Germinal center (tissue), 1 donor: ENCODE measurements at places on chromosomes 11 and 22.
A peak's percentile ranks its signal among the peaks of the same experiment; 100 is the strongest.

DNA sequence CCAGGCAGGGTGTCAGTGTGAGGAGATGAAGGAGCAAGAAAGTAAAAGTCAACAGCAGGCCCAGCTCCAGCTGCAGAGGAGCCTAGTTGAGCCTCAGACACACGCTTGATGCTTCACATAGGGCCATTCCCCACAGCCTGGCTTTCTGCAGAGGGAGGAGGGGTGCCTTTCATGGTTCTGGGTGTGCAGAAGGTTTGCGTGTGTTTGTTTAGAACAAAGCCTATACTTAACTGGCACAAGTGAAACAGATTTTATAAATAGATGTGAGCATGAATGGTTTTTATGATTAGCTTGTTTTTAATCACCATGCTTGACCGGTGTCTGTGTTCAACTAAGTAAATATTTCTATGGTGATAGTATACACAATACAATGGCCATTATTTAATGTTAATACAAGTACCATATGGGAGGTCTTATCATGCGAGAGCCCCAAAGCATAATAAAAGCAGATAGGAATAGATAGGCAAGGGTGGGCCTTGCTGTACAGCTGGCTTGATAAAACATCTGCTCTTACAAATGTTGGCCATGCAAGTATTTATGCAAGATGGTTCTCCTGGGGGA is 290.2 kb downstream of the ETS1 start:
- DNase-seq = no peak

GRCh38 chr11:6576471-6577373 is 26.7 kb downstream of the RRP8 start:
- DNase-seq = no peak

- DNase-seq = no peak
These were observed 4.2 kb downstream of the PHLDA2 start for GRCh38 chr11:2924821-2925675.

- no peak for DNase-seq
These were observed 31.7 kb downstream of the ADAMTS15 start for GRCh38 chr11:130480186-130480585.

- no peak for DNase-seq
These were observed 44.4 kb upstream of the BARX2 start for GRCh38 chr11:129331217-129331616.

GRCh38 chr11:57547854-57548377 is 10.5 kb downstream of the SMTNL1 start:
- DNase-seq = peak; percentile 55

- DNase-seq = no peak
These were observed 111.3 kb downstream of the SLC17A6 start for GRCh38 chr11:22449441-22449840.

DNA sequence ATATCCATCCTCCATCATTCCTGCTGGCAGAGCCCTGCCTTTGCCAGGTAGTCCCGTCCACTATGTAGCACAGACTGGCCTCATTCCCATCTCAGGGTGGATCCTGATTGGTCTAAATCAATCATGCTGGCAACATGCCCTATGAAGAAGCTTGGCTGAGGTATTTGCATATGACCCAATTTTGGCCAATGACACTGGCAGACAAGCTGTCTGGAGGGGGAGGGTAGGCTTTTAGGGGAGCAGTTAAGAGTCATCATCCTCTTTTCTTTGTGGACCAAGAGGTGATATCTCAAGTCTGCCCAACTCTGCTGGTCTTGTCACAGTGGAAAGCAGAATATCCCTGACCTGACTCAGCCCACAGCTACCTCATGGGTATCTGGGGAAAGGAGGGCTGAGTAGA is 5.1 kb downstream of the CCDC89 start:
- DNase-seq = no peak

DNA sequence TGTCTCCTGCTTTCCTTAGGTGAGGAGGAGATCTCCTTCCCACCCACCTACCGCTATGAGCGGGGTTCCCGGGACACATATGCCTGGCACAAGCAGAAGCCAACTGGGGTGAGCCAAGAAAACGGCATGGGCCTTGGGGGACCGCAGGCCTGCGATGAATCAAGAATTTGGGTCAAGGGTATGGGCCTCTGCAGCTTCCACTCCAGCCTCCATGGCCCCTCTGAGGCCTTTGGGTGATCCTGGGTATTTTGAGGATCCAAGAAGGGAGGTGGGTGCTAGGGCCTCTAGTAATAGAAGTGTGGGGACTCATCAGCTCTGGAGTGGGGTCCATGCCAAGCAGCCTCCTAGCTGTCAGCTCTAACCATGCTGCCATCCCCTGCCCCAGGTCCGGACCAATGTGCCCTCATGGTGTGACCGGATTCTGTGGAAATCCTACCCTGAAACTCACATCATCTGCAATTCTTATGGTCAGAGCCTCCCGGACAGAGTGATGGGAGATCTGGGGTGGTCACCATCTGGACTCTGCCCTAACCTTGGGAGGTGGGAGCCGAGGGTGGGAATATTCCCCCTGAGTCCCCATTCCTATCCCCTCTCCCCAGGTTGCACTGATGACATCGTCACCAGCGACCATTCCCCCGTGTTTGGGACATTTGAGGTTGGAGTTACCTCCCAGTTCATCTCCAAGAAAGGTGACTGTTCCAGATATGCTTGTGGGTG is 8.6 kb downstream of the INPPL1 start:
- no peak for DNase-seq

GRCh38 chr11:113363996-113364641 is 23.5 kb upstream of the ANKK1 start:
- no peak for DNase-seq

GRCh38 chr11:111098091-111098490 is 147.4 kb upstream of the POU2AF2 start:
- DNase-seq = no peak

GRCh38 chr22:32446321-32446720 is 17.9 kb downstream of the BPIFC start:
- no peak for DNase-seq

DNA sequence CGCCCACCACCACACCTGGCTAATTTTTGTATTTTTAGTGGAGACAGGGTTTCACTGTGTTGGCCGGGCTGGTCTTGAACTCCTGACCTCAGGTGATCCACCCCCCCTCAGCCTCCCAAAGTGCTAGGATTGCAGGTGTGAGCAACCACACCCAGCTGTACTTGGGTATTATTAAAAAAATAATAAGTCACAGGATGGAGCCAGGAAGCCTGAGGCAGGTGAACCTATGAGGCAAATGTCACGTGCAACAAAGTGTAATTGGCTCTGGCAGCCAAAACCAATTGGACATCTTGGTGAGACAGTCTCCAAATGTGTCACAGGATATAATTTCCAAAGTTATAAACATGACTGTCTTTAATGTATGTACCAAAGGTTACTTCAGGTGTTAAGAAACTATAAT is 24.0 kb upstream of the MALAT1 start:
- no peak for DNase-seq

- DNase-seq = no peak
These were observed 99.6 kb downstream of the KIAA1671 start for GRCh38 chr22:25051983-25052710.

GRCh38 chr22:41681616-41682015 is 7.1 kb downstream of the SNU13 start:
- DNase-seq = no peak

DNA sequence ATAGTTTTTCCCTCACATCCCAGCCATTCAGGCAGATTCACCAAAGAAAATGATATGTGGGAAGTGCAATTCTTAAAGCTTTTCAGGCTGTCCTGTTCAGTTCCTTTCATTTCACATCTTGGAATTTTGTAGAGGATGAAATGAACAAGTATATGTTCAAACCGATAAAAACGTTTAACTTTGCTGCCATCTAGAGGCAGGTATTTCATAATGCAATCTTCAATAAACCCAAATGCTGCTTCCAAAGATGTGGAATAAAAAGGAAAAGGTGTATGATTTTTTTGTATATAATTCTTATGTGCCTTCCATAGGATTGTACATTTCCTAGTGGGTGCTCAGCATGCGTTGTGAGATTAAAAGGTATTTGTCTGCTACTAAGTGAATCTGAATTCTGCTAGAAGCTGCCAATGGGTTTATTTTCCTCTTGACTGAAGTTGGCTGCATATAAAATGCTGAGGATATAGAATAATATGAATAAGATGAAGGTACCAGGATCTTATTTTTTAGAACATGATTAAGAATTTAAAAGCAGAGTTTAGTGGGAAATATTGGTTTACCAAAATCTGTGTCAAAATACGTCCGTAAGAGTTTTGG is 199.3 kb downstream of the PGR start:
- peak; percentile 4 for DNase-seq

GRCh38 chr11:126547691-126548090 is 192.2 kb downstream of the ST3GAL4 start:
- DNase-seq = no peak

GRCh38 chr11:30128269-30128932 is 102.4 kb upstream of the FSHB start:
- DNase-seq = peak; percentile 13

- no peak for DNase-seq
These were observed 689 bp upstream of the SART1 start for GRCh38 chr11:65960824-65961266.

- DNase-seq = no peak
These were observed 16.8 kb upstream of the TSPAN18 start for GRCh38 chr11:44709966-44710365.

DNA sequence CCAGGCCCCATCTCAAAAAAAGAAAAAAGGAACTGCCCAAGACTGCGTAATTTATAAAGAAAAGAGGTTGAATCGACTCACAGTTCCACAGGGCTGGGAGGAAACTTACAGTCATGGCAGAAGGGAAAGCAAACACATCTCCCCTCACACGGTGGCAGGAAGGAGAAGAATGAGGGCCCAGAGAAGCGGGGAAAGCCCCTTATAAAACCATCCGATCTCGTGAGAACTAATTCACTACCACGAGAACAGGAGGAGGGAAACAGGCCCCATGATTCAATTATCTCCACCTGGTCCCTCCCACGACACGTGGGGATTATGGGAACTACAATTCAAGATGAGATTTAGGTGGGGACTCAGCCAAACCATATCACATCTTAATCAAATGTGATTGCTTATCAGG is 82.2 kb downstream of the BUD13 start:
- no peak for DNase-seq

DNA sequence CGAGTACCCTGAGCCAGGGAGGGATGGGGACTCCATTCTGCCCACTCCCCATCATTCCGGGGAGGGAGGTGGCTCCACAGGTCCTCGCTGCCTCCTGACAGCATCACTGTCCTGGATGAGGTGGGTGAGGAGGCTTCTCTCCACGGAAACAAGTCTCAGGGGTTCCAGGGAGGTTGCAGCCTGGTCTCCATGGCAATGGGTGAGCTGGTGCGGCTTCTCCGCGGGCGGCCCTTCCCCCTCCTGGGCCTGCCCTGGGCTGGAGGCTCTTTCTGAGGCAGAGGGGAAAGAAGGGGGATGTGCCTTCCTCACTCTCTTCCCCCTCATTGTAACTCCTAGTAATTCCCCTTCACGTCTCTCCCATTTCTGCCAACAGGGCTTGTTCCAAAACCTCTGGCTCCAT is 37.1 kb upstream of the PARVG start:
- no peak for DNase-seq

DNA sequence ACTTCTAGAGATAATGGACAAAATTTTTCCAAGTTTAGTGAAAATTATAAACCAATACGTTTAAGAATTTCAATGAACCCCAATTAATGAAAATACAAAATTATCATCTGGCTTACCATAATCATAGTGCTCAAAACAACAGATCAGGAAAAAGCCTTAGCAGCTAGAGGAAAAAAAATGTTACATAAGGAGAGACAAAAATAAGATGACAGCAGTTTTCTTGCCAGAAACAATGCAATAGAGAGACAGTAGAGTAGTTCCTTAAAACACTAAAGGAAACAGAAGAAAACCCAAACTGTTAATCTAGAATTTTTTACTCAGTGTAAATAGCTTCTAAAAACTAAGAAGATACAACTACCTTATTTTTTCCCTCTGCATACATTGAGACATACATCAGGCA is 341.7 kb upstream of the CHORDC1 start:
- DNase-seq = no peak

GRCh38 chr11:128415539-128415938 is 171.8 kb downstream of the ETS1 start:
- DNase-seq = no peak

- no peak for DNase-seq
These were observed 15.0 kb downstream of the SYT13 start for GRCh38 chr11:45270946-45271716.

DNA sequence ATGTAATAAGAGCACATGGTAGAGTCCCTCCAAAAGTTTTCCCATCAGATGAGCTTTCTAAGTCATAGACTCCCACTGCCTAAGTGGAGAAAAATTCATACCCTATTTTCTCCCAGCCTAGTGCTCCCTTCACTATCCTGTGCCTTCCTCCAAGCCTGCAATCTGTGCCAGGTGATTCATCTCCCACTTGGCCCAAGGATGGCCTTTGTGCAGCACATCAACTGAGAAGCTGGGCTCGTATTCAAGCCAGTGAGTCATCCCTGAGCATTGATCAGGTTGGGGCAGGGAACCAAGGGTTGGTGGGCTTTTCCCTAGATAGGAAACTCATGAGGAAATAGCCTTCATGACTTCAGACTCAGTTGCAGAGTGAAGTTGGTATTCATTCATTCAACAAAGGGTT is 64.6 kb downstream of the PANX1 start:
- no peak for DNase-seq

GRCh38 chr11:96074551-96075310 is 150.8 kb upstream of the MTMR2 start:
- no peak for DNase-seq

DNA sequence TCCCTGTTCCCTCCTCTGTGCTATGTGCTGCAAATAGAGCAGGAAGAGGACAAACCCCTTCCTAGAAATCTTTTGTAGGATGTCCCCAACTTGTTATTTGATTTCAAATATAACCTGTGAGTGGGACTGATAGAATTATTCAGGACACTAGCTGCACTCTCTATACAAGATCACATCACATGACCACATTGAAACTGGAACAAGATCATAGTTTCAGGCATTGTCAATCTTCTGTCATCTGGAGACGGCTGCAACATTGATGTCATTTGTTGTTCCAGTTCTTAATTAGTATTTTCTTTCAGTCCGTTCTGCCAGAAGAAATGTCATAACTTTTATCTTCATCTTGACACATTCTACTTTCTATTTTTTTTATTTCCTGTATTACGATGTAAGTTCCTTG is 89.3 kb downstream of the GRIA4 start:
- no peak for DNase-seq
